ENCODE measurements at places on chromosomes 1 and 21. TPM values are rescaled to one million over a fixed set of nuclear protein-coding genes. Genes with fewer than 3 reads are reported as not detected.

IFI44 gene
- total RNA-seq: 63.2 TPM

- no peak overlapping the region for H3K4me3 ChIP-seq
- no peak for DNase-seq
- no peaks in the 10 kb centered on the region for H3K4me1 ChIP-seq
- H3K27ac ChIP-seq: no peak overlapping the region
- no peaks in the 10 kb centered on the region for H3K27me3 ChIP-seq
These were observed 50.7 kb upstream of the ST6GALNAC3 start for GRCh38 chr1:76023669-76024435.

GABPA gene
- total RNA-seq: 27.8 TPM

MYBPH gene
- total RNA-seq: not detected

- H3K4me3 ChIP-seq: no peak overlapping the region
- DNase-seq: no peak
- no peaks in the 10 kb centered on the region for H3K4me1 ChIP-seq
- no peaks in the 10 kb centered on the region for H3K36me3 ChIP-seq
These were observed 11.0 kb upstream of the LDLRAD2 start for GRCh38 chr1:21801100-21801499.

DNA sequence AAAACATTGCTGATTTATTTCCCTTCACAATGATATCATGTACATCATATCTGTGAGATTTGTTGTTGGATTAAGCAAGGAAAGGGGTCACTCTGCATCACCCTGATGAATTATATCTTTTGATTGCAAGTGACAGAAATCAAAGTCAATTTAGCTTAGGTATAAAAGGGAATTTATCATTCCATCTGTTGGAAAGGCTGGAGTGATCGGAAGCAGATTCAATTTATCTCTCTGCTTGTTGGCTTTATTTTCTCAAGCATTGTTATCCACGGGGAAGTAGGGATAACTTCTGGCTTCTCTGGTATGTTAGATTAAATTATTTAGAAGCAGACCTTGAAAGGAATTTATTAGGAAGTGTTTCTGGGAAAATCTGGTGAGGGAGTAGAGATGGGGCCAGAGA is 226.6 kb downstream of the PTGER3 start:
- no peaks in the 10 kb centered on the region for H3K27me3 ChIP-seq
- H3K4me3 ChIP-seq: no peak overlapping the region

DNA sequence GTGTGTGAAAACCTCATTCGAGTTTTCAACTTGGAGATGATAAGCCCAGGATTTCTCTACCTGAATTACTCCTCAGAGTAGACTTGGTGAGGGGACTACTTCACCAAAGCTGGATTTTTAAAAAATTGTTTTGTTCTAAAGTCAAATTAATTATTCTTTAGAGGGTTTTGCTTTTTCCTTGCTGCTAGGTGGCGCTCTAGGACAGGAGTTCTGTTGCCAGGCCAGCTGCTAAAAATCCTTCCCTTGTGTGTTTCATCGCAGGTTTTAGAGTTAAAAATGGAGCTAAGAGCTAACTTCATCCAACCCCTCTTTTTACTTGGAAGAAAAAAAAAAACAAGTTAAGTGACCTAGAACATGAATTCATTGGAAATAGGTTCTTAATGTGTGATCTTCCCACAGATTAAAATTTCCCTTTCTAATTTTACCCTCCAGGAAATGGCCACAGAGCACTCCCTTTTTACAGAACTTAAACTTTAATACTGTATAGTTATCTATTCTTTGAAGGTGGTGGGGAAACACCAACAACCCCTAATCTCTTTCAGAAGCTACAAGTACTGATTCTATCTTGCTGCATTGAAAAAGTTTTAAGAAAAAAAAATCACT is 36.7 kb upstream of the FAM163A start:
- peaks cover 4% of the 10 kb centered on the region for H3K4me1 ChIP-seq
- H3K4me3 ChIP-seq: no peak overlapping the region
- no peak for DNase-seq
- no peaks in the 10 kb centered on the region for H3K27me3 ChIP-seq
- no peaks in the 10 kb centered on the region for H3K36me3 ChIP-seq

GRCh38 chr1:110259770-110260169 is 49.7 kb downstream of the KCNC4 start:
- no peaks in the 10 kb centered on the region for H3K27me3 ChIP-seq
- H3K4me3 ChIP-seq: no peak overlapping the region
- peaks cover 5% of the 10 kb centered on the region for H3K4me1 ChIP-seq
